ENCODE measurements at places on chromosomes 13 and 19. TPM values are rescaled to one million over a fixed set of nuclear protein-coding genes. Genes with fewer than 3 reads are reported as not detected.

Gene ATF5
- total RNA-seq = 25.0 TPM

Gene WASF3
- 4.4 TPM for total RNA-seq

Gene CYP2F1
- total RNA-seq = not detected

Gene SIPA1L3
- total RNA-seq = 93.6 TPM
